ENCODE measurements at places on chromosomes 12 and 14. TPM values are rescaled to one million over a fixed set of nuclear protein-coding genes. Genes with fewer than 3 reads are reported as not detected.

GRCh38 chr14:104519721-104520120, 59.8 kb upstream of the C14orf180 start:
- DNase-seq: no peak
- H3K36me3 ChIP-seq: no peaks in the 10 kb centered on the region
- H3K4me1 ChIP-seq: no peaks in the 10 kb centered on the region

DNA sequence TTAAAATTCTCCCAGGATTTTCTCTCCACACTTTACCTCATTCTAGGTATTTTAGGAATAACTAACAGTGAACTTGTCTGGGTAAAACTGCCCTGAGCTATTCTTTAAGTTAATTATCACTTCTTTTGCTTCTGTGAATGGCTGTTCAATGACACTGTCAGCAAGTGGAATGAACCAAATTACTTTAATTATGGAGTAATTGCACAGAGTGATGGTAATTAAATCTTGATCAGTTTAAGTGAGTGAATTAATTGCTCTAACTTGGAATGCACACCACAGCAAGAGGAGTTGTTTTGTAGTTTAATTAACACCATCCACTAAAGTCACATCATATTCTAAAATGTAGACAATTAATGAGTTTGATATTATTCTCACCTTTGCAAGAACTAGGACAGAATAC, 36.2 kb upstream of the TMEM260 start:
- no peak for DNase-seq
- H3K4me1 ChIP-seq: no peaks in the 10 kb centered on the region
- H3K27me3 ChIP-seq: no peaks in the 10 kb centered on the region

DNA sequence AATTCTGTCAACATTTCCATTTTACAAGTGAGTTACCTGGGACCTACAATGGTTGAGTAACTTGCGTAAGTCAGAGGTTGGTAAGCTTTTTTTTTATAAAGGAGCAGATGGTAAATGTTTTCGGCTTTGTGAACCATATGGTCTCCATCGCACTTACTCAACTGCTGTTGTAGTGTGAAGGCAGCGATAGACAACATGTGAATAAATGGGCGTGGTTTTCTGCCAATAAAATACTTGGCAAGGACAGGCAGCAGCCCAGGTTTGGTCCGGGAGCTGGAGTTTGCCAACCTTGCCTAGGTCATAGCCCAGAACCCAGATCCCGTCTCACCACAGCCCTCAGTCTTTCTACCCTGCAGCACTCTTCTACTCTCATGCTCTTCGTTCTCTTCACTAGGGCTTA, 6.3 kb downstream of the DDX55 start:
- no peak overlapping the region for H3K4me3 ChIP-seq
- no peaks in the 10 kb centered on the region for H3K27me3 ChIP-seq
- peaks cover 76% of the 10 kb centered on the region for H3K36me3 ChIP-seq
- H3K27ac ChIP-seq: no peak overlapping the region
- no peak for DNase-seq

GRCh38 chr14:74508844-74509428, 15.4 kb downstream of the ISCA2 start:
- no peak overlapping the region for H3K4me3 ChIP-seq
- no peaks in the 10 kb centered on the region for H3K27me3 ChIP-seq
- H3K27ac ChIP-seq: no peak overlapping the region
- H3K4me1 ChIP-seq: no peaks in the 10 kb centered on the region
- no peaks in the 10 kb centered on the region for H3K36me3 ChIP-seq

The KCNH5 gene
- 0.97 TPM for total RNA-seq

- no peaks in the 10 kb centered on the region for H3K27me3 ChIP-seq
- no peak overlapping the region for H3K27ac ChIP-seq
- no peaks in the 10 kb centered on the region for H3K36me3 ChIP-seq
- H3K4me1 ChIP-seq: peaks cover 23% of the 10 kb centered on the region
- no peak for DNase-seq
- H3K4me3 ChIP-seq: no peak overlapping the region
Measured at GRCh38 chr12:50107416-50108268, 3.8 kb downstream of the GPD1 start.

The CFAP54 gene
- total RNA-seq: 0.70 TPM

DNA sequence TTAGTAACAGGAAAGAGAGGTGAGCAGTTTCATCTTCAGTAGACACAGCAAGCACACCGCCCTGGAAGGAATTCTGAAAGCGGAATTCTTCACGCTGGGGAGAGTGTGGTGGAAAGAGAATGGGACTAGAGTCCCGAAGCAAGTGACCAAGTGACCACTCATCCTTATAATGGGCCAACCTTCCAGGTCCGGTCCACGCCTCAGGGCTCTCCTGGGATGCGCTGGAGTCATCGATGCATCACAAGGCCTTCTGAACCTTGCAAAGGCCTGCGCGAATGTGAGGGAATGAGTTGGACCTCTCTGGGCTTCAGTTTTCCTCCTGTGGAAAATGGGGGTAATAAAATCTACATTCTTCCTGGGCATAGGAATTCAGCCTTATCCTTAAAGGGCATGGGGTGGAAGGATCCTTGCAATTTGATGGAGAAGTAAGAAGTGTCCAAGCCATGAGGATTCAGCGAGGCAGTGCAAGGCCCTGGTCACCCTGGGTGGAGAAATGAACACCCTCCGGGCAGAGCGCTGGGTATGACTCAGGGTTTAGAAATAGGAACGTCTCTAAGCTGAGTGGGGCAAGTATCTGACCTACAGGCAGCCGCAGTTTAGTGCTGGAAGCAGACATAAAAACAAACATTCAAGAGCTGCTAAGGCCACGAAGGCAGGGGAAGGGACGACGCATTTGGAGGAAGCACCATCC, 97.7 kb downstream of the SETD3 start:
- DNase-seq: no peak
- no peak overlapping the region for H3K4me3 ChIP-seq
- 0 out of 2 replicates have a peak, but pooled peaks cover 3% of the 10 kb centered on the region for H3K36me3 ChIP-seq
- peaks cover 14% of the 10 kb centered on the region for H3K4me1 ChIP-seq

GRCh38 chr14:54194501-54194900, 202.3 kb upstream of the CDKN3 start:
- no peak overlapping the region for H3K27ac ChIP-seq
- no peak overlapping the region for H3K4me3 ChIP-seq
- peaks cover 4% of the 10 kb centered on the region for H3K4me1 ChIP-seq
- DNase-seq: no peak
- no peaks in the 10 kb centered on the region for H3K27me3 ChIP-seq

DNA sequence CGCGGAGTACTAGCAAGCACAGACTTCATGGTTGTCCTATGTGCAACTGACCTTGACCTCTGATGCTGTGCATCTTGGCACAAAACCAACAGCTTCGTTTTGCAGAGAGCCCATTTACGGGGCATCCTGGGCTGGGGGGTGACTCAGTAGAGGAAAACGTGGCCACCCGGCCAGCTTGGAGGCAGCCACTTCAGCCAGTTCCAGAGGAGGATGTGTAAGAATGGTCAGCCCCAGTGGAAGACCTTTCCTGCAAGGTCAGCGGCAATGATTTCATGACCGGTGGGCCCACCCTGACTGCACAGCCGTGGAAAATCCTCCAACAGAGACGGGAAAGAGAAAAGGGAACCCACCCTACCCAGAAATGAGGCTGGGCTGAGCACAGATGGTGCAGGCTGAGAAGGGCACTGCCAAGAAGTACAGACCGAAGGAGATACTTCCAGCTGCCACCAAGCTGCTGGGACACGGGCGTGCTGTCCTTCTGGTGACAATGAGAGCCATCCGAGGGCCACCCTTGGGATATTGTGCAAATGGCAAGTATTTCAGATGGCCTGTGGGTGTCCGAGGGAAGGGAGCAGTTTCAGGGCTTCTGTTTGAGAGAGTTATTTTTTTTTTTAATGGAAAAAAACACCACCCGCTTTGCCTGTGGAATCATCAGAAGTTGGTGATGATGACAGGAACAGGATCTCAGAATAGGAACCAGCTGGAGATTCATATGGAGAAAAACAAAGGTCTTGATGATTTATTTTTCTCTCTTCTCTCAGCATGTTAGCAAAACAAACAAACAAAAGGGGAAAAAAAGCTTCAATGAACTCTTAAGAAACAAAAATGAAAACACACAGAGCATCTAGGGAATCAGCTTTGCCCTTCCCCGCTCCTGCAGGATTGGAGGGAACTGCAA, 120.2 kb upstream of the RFLNA start:
- H3K4me1 ChIP-seq: peaks cover 10% of the 10 kb centered on the region
- DNase-seq: no peak
- no peaks in the 10 kb centered on the region for H3K36me3 ChIP-seq

DNA sequence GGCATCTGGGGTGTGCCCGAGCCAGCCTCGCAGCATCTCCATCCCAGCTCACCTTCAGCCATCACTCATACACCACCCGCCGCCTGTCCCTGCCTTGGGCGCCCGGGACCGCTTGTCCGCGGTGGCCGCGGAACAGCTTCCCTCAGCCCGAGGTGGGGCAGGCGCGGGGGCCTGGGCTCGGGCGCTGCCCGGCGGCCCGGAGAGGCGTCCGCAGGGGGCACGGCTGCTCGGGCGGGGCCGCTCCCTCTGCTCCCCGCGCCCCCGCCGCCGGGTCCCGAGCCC, 430 bp downstream of the SLC41A2 start:
- peak; percentile 63 for DNase-seq
- peak overlapping the region; percentile 75 for H3K4me3 ChIP-seq
- H3K27me3 ChIP-seq: peaks cover 35% of the 10 kb centered on the region

The TPPP2 gene
- total RNA-seq: not detected

DNA sequence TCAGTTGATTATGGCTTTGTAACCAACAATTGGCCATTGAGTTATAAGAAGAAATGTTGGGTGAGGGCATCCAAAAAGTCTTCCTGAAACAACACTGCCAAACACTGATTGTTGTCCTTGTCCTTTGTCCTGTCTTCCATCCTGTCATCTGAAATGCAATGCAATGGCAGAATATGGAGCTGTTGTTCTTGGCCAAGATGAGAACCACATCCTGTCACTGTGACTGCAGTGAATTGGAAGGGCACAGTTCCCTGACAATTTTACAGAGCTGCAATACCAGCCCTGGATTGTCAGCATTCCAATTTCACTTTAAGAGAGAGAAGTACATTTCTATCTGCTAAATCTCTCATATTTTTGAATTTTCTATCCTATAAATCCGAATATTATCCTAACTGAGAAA, 613.3 kb downstream of the FLRT2 start:
- no peak overlapping the region for H3K27ac ChIP-seq
- no peaks in the 10 kb centered on the region for H3K4me1 ChIP-seq
- DNase-seq: no peak

DNA sequence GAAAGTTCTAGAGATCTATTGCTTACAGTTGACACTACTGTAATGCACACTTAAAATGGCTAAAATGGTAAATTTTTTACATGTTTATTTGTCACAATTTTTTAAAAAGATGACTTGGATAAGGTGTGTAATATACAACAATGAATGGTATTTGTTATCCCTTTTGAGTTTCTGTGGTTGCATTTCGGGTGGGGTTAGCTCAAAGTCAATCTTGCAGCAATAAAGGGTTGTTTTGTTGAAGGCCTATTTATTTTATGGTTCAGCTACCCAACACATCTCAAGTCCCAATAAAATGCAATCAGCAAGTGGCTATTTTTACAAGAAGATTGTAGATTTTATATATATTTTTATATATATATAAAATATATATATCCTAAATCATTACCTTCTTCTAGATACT, 22.1 kb downstream of the SNRPF start:
- H3K36me3 ChIP-seq: no peaks in the 10 kb centered on the region
- no peak overlapping the region for H3K4me3 ChIP-seq
- H3K4me1 ChIP-seq: no peaks in the 10 kb centered on the region
- no peak overlapping the region for H3K27ac ChIP-seq

The TMEM132C gene
- total RNA-seq: 0.04 TPM

The GLIPR1L1 gene
- total RNA-seq: not detected

DNA sequence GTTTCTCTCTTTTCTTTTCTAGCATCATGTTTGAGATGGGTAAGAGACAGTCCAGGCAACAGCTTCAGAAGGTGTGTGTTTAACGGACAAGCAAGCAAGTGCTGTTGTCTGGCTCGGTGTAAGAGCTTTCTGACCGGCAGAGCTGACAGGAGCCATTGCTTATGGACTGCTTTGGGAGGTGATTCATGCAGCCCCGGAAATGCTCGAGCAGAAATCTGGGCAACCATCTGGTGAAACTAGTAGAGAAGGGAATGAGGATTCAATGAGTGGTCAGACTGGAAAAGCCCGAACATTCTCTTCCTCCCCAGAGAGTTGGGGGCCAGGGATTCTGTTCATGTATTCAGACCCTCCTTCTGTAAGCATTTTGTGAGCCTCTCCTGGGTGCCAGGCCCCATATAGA, 24.4 kb downstream of the TUNAR start:
- H3K4me1 ChIP-seq: peaks cover 25% of the 10 kb centered on the region
- no peak for DNase-seq
- no peaks in the 10 kb centered on the region for H3K27me3 ChIP-seq
- no peak overlapping the region for H3K4me3 ChIP-seq

- no peaks in the 10 kb centered on the region for H3K36me3 ChIP-seq
- H3K4me3 ChIP-seq: no peak overlapping the region
- peaks cover 37% of the 10 kb centered on the region for H3K4me1 ChIP-seq
- 0 out of 2 replicates have a peak overlapping the region, but pooled peaks have one; percentile 8 for H3K27ac ChIP-seq
Measured at GRCh38 chr12:6367969-6368892, 7.1 kb downstream of the SCNN1A start.

DNA sequence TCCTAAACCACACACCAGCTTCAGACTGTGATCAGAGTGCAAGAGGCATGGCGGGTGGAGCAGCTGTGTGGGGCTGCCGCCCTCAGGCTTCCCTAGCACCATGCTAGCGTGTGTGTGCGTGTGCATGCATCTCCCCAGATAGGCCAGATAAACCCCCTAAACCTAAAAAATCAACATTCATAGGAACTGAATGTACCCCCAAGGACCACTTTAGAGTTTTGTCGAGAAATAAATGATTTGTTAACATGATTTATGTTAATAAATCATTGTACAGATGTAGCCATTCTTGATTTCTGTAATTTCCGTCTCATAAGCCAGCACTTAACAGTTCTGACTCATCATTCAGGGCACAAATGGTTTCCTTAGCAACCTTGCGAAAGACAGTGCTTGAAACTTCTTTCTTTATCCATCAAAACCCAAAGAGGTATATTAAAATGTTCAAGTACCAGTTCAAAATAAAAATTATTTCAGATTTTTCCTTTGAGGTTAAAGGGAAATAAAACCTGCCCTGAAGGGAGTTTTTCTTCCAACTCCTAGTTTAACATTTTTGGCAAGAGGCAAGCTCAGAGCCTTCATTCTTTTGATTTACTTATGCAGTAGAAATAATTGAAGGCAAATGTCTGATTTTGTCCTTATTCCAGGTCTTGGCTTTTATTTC, 206.2 kb upstream of the RGS6 start:
- no peaks in the 10 kb centered on the region for H3K4me1 ChIP-seq
- no peaks in the 10 kb centered on the region for H3K27me3 ChIP-seq
- H3K4me3 ChIP-seq: no peak overlapping the region
- DNase-seq: no peak

GRCh38 chr12:83121897-83122622, 435.4 kb downstream of the TMTC2 start:
- H3K27ac ChIP-seq: no peak overlapping the region
- no peaks in the 10 kb centered on the region for H3K36me3 ChIP-seq
- DNase-seq: no peak
- H3K4me3 ChIP-seq: no peak overlapping the region

GRCh38 chr12:49568442-49569162, 660 bp upstream of the MCRS1 start:
- no peak for DNase-seq
- H3K36me3 ChIP-seq: peaks cover 3% of the 10 kb centered on the region
- peak overlapping the region; percentile 94 for H3K4me3 ChIP-seq
- no peaks in the 10 kb centered on the region for H3K27me3 ChIP-seq
- peak overlapping the region; percentile 83 for H3K27ac ChIP-seq

GRCh38 chr12:47020211-47020821, 59.1 kb upstream of the PCED1B start:
- DNase-seq: no peak
- no peak overlapping the region for H3K27ac ChIP-seq
- H3K4me3 ChIP-seq: no peak overlapping the region
- H3K27me3 ChIP-seq: no peaks in the 10 kb centered on the region

Data from GM23338 (cell line).